ENCODE measurements at places on chromosomes 13 and 19.

GRCh38 chr19:13055213-13056051 lies 47.2 kb downstream of the LYL1 start:
- DNase-seq = peak; percentile 77

- no peak for DNase-seq
Observed at GRCh38 chr13:101763191-101763590, 310.7 kb downstream of the ITGBL1 start.

- DNase-seq = no peak
Observed at GRCh38 chr19:46066471-46066870, 25.7 kb upstream of the IGFL4 start.

DNA sequence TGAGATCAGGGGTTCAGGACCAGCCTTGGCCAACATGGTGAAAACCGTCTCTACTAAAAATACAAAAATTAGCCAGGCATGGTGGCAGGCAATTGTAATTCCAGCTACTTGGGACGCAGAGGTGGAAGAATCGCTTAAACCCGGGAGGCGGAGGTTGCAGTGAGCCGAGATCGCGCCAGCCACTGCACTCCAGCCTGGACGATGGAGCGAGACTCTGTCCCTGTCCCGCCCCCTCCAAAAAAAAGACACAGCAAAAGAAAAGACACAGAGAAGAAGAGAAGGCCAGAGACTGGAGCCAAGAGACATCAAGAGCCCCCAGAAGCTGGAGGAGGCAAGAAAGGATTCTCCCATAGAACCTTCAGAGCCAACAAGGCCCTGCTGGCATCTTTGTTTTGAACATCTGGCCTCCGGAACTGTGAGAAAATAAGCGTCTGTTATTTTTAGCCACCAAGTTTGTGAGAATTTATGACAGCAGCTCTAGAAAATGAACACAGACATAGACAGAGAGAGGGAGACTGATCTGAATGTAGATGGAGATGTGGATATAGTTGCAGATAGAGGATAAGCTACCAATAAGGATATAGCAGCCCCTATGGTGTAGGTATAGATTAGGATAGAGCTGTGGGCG lies 25.7 kb upstream of the PNMA8B start:
- no peak for DNase-seq

DNA sequence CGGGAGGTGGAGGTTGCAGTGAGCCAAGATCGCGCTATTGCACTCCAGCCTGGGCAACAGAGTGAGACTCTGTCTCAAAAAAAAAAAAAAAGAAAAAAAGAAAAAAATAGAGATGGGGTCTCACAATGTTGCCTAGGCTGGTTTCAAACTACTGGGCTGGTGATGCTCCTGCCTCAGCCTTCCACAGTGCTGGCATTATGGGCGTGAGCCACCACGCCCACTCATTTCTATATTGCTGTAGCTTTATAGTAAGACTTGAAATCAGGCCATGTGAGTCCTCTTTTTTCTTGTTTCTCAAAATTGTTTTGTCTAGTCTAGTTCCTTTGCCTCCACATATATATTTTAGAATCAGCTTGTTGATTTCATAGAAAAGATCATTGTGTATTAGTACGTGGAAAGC lies 18.3 kb downstream of the DNM2 start:
- no peak for DNase-seq

DNA sequence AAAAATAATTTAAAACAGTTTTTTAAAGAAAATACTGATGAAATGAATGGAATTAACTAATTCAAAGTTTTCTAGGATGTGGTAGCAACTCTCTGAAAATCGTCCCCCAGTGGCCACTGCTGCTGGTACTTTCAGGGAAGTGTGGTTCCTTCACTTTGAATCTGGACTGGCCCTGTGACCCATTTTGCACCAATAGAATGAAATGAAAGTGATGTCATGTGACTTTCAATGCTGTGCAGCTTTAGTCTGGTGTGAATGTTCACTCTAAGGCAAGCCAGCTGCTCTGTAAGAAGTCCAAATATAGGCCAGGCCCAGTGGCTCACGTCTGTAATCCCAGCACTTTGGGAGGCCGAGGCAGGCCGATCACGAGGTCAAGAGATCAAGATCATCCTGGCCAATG lies 26.4 kb upstream of the HNRNPA1L2 start:
- no peak for DNase-seq

GRCh38 chr13:39811696-39812095 lies 156.2 kb downstream of the COG6 start:
- DNase-seq = no peak

All from right kidney (tissue), 9 donors.